Activated T-helper 17 cell treated with anti-CD3 and anti-CD28 coated beads, Interleukin-2, amount 50 U/mL, for 72 hours (primary cell): ENCODE measurements at places on chromosomes 11 and 22. TPM values are rescaled to one million over a fixed set of nuclear protein-coding genes. Genes with fewer than 3 reads are reported as not detected.

Gene OR8D1
- not detected for total RNA-seq

Gene MYO7A
- total RNA-seq: 0.95 TPM

Gene POU2F3
- 0.13 TPM for total RNA-seq

Gene OR6X1
- total RNA-seq: not detected

Gene OVCH2
- total RNA-seq: not detected

Gene SLC22A9
- total RNA-seq: not detected

Gene GAS2L1
- total RNA-seq: 1.9 TPM

Gene SLC1A2
- total RNA-seq: not detected

Gene FGF4
- not detected for total RNA-seq

Gene HORMAD2
- total RNA-seq: not detected

Gene SHANK2
- total RNA-seq: not detected

DNA sequence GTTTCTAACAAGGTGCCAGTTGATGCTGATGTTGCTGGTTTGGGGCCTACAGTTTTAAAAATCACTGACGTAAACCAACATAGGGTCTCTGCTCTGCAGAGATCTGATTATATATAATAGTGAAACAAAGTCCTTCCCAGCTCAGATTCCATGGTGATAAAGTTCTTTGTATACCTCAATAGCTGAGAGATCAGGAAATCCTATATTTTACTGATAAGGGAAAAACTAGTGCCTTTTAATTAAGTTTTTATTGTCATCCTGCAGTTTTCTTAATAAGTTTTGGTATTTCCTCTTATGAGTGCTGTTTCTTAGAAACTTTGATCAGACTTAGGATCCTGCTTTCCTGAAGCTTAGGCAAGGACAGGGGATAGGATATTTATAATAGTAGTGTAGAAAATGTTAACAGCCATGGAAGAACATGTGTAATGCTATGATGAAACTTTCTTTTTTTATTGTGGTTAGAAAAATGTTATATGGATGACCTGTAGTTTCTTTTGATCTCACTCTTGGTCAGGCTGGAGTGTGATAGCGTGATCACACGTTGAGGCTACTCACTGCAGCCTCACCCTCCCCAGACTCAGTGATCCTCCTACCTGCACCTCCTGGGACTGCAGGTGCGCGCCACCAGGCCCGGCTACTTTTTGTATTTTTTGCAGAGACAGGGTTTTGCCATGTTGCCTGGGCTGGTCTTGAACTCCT, 14.1 kb downstream of the CAPRIN1 start:
- H3K4me3 ChIP-seq: no peak overlapping the region
- peaks cover 30% of the 10 kb centered on the region for H3K4me1 ChIP-seq

- no peak overlapping the region for H3K4me3 ChIP-seq
- no peaks in the 10 kb centered on the region for H3K27me3 ChIP-seq
- no peak for ATAC-seq
- H3K4me1 ChIP-seq: no peaks in the 10 kb centered on the region
Measured at GRCh38 chr11:106872246-106872645, 146.0 kb downstream of the GUCY1A2 start.

- no peak for ATAC-seq
- no peaks in the 10 kb centered on the region for H3K36me3 ChIP-seq
- H3K4me3 ChIP-seq: no peak overlapping the region
- H3K27ac ChIP-seq: no peak overlapping the region
Measured at GRCh38 chr11:15493921-15494620, 379.3 kb downstream of the INSC start.

GRCh38 chr11:64858467-64859263, 14.2 kb upstream of the CDC42BPG start:
- H3K4me3 ChIP-seq: peak overlapping the region; percentile 78
- peak overlapping the region; percentile 87 for H3K27ac ChIP-seq
- H3K27me3 ChIP-seq: no peaks in the 10 kb centered on the region
- ATAC-seq: peak; percentile 66
- peaks cover 42% of the 10 kb centered on the region for H3K4me1 ChIP-seq

- peak overlapping the region; percentile 1 for H3K4me3 ChIP-seq
- peaks cover 6% of the 10 kb centered on the region for H3K36me3 ChIP-seq
- H3K27ac ChIP-seq: peak overlapping the region; percentile 8
Measured at GRCh38 chr22:44091021-44091721, 67.1 kb downstream of the PARVB start.

GRCh38 chr22:37782340-37783168, 25.2 kb upstream of the GCAT start:
- no peaks in the 10 kb centered on the region for H3K27me3 ChIP-seq
- no peaks in the 10 kb centered on the region for H3K36me3 ChIP-seq
- H3K4me1 ChIP-seq: no peaks in the 10 kb centered on the region
- no peak overlapping the region for H3K4me3 ChIP-seq
- no peak overlapping the region for H3K27ac ChIP-seq

DNA sequence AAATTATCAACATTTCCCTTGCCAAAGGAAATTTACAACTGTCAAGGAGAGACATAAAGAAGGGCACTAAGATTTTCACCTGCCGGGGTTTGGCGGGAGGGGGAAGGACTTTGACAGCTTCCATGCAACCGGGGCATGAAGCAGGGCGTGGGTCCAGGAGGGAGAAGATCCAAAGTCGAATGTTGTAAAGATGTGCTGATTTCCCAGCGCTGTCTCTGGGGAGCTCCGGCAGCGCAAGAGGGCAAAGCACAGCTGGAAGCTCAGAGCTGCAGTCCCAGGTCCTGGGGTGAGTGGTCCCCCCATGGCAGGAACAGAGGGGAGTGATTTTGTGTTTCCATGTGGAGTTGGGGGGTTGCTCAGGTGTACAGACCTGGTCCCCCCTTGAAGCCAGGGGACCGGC, at the start of gene MS4A10:
TSS of gene MS4A10 (plus strand) at position 198 of the 400 bp plus-strand sequence. CDS start 5,003 bp downstream, outside the sequence.
- no peak within 1 kb of the TSS for H3K4me3 ChIP-seq
- ATAC-seq: no peak
- no peaks in the 10 kb centered on the region for H3K27me3 ChIP-seq

GRCh38 chr22:46043816-46044620, 67.1 kb upstream of the WNT7B start:
- no peaks in the 10 kb centered on the region for H3K27me3 ChIP-seq
- H3K4me1 ChIP-seq: peaks cover 3% of the 10 kb centered on the region
- H3K36me3 ChIP-seq: no peaks in the 10 kb centered on the region
- peak overlapping the region; percentile 82 for H3K4me3 ChIP-seq
- peak overlapping the region; percentile 87 for H3K27ac ChIP-seq
- ATAC-seq: peak; percentile 57

- H3K27ac ChIP-seq: no peak overlapping the region
- H3K27me3 ChIP-seq: no peaks in the 10 kb centered on the region
- peaks cover 7% of the 10 kb centered on the region for H3K36me3 ChIP-seq
Measured at GRCh38 chr11:28142724-28143123, 34.5 kb downstream of the METTL15 start.

- H3K36me3 ChIP-seq: no peaks in the 10 kb centered on the region
- H3K27ac ChIP-seq: no peak overlapping the region
- no peaks in the 10 kb centered on the region for H3K4me1 ChIP-seq
Measured at GRCh38 chr22:27754247-27754887, 47.2 kb downstream of the MN1 start.

GRCh38 chr11:57476757-57477506, 16.6 kb downstream of the RTN4RL2 start:
- ATAC-seq: peak; percentile 61
- peaks cover 10% of the 10 kb centered on the region for H3K27me3 ChIP-seq
- H3K36me3 ChIP-seq: no peaks in the 10 kb centered on the region
- no peak overlapping the region for H3K27ac ChIP-seq

GRCh38 chr11:77879218-77879617, 58.3 kb downstream of the AAMDC start:
- H3K4me3 ChIP-seq: no peak overlapping the region
- H3K27me3 ChIP-seq: no peaks in the 10 kb centered on the region
- no peak for ATAC-seq

GRCh38 chr11:90845126-90845525, 622.3 kb upstream of the CHORDC1 start:
- no peak for ATAC-seq
- no peaks in the 10 kb centered on the region for H3K36me3 ChIP-seq
- H3K4me1 ChIP-seq: no peaks in the 10 kb centered on the region
- H3K27me3 ChIP-seq: no peaks in the 10 kb centered on the region
- no peak overlapping the region for H3K4me3 ChIP-seq
